ENCODE measurements at places on chromosomes 4 and X. TPM values are rescaled to one million over a fixed set of nuclear protein-coding genes. Genes with fewer than 3 reads are reported as not detected.

G6PD gene
- 73.6 TPM for total RNA-seq

SMIM43 gene
- 0.04 TPM for total RNA-seq

IGSF1 gene
- not detected for total RNA-seq

SPANXB1 gene
- total RNA-seq: not detected

DMP1 gene
- total RNA-seq: not detected

SAGE1 gene
- total RNA-seq: not detected

TMPRSS11D gene
- total RNA-seq: not detected

ARHGAP36 gene
- not detected for total RNA-seq

FOXR2 gene
- not detected for total RNA-seq

WDFY3 gene
- 129 TPM for total RNA-seq

DIPK2B gene
- total RNA-seq: 3.6 TPM

TKTL2 gene
- not detected for total RNA-seq

CYP2U1 gene
- 4.9 TPM for total RNA-seq

SYP gene
- 0.13 TPM for total RNA-seq

DDIT4L gene
- 13.7 TPM for total RNA-seq

FHL1 gene
- total RNA-seq: 96.7 TPM

IL13RA1 gene
- total RNA-seq: 47.9 TPM

PQBP1 gene
- 105 TPM for total RNA-seq

SLC35A2 gene
- 13.5 TPM for total RNA-seq

MCUB gene
- 73.6 TPM for total RNA-seq

F9 gene
- total RNA-seq: not detected

PDE5A gene
- total RNA-seq: 6.4 TPM

ESX1 gene
- not detected for total RNA-seq

ENPEP gene
- not detected for total RNA-seq

RAB9B gene
- 0.35 TPM for total RNA-seq

CCKAR gene
- not detected for total RNA-seq

TNMD gene
- total RNA-seq: not detected

GPR173 gene
- 2.7 TPM for total RNA-seq

CCDC158 gene
- not detected for total RNA-seq

SCFD2 gene
- total RNA-seq: 36.4 TPM
